Spinal cord (tissue), 10 donors: ENCODE measurements at places on chromosomes 2 and 18. TPM values are rescaled to one million over a fixed set of nuclear protein-coding genes. Genes with fewer than 3 reads are reported as not detected.
A peak's percentile ranks its signal among the peaks of the same experiment; 100 is the strongest.

GCG gene
- not detected for polyA plus RNA-seq

PHOSPHO2 gene
- 9.5 TPM for polyA plus RNA-seq

SETBP1 gene
- polyA plus RNA-seq = 24.7 TPM

GRCh38 chr2:16728351-16729136 lies 62.9 kb upstream of the CYRIA start:
- DNase-seq = no peak

DNA sequence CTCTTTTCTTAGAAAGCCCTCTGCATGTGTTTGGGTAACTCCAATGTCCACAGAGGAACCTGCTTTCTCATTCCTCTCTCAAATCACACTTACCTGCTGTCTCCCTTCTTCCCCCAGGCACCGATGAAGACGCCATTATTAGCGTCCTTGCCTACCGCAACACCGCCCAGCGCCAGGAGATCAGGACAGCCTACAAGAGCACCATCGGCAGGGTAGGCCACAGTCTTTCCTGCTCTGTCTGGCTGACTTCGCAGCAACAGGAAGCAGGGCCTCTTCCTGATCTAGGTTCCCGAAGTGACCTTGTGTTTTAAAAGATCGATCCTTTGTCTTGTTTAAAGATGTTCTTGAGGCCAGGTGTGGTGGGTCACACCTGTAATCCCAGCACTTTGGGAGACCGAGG lies 25.0 kb upstream of the GMCL1 start:
- no peak for DNase-seq

- no peak for DNase-seq
Observed at GRCh38 chr2:119241205-119241532, 17.5 kb downstream of the STEAP3 start.

- no peak for DNase-seq
Observed at GRCh38 chr2:28350196-28350595, 42.5 kb upstream of the FOSL2 start.

- DNase-seq = no peak
Observed at GRCh38 chr18:55100817-55101457, 141.7 kb upstream of the CCDC68 start.

DNA sequence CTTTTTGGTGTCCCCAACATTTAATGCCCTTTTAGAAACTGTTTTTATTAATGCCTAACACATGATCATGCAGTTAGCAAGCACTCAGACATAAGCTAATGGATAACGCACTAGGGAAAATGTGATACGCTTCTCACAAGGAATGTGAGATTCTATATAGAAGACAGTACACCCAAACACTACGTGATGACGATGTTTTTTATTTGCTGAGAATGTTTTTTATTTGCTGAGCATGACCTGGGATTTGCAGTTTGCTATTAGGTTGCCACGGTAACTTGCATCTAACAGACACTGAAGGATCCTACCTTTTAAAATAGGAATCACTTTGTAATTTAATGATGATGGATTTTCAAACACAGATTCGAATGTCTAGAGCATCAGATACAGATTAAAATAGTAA lies 4.9 kb downstream of the SMC6 start:
- no peak for DNase-seq

DNA sequence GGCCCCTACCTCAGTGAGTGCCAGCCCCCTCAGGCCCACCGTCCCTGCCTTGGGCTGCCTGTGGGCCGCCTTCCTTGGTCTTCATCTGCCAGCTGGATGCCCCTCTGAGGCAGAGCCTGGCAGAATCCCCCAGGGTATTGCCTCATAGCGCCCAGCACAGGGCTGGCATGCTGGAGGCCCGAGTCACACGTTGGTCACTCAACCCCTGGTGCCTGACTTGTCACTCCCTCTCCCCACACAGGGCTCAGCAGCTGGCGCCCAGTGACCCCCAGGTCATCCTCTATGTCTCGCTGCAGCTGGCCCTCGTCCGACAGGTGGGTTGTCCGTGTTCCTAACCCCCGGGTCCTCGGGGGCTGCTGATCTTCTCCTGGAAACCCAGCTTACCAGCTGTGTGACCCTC lies 108.4 kb upstream of the MCFD2 start:
- no peak for DNase-seq

GRCh38 chr2:189208254-189208653 lies 28.7 kb upstream of the COL5A2 start:
- DNase-seq = no peak

GRCh38 chr2:119425119-119425405 lies 6.6 kb upstream of the TMEM37 start:
- DNase-seq = no peak

DNA sequence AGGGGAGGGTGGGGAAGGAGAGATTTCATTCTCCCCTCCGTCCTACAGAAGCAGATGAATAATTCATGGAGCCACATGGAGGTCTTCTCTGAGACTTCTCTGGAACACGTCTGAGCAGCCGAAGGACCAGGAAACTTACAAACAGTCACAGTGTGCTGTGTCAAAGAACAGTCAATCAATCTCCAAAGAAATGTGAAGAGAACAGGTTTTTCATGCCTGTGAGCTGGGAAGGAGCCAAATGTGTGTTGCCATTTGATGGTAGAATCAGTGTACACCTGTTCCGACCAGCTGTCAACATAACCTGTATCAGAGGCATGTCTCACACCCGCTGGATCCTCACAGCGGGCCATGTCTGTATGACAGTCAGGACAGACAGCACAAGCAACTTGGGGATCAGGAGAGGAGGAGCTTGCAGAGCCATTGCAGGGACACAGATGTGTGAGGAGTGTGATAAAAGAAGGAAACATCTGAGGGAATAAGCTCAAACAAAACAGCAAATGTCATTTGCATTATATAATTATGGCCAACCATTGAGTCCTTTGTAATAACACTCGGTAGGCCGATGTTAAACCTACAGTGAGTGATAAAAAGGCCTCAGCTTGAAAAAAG lies 298.5 kb downstream of the EN1 start:
- DNase-seq = peak; percentile 80

DNA sequence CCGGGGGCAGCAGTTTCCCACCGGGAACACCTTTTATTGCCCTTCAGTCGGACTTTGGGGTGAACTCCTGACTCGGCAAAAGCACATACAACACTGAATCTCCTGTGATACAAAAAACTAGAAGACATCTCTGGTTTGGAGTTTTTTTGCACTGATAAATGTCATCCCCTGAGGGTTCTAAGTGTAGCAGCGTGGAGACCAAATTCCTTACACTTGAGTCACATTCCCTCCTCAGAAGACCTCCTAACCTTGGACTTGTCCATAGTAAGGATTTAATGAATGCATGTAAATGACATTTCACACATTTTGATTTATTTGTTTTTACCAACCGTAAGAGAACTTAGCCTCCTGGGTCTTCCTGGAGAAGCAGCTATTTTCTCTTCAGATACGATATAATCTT lies 54.0 kb upstream of the GPR45 start:
- DNase-seq = no peak

- no peak for DNase-seq
Observed at GRCh38 chr2:200845194-200845593, 19.3 kb downstream of the CLK1 start.

DNA sequence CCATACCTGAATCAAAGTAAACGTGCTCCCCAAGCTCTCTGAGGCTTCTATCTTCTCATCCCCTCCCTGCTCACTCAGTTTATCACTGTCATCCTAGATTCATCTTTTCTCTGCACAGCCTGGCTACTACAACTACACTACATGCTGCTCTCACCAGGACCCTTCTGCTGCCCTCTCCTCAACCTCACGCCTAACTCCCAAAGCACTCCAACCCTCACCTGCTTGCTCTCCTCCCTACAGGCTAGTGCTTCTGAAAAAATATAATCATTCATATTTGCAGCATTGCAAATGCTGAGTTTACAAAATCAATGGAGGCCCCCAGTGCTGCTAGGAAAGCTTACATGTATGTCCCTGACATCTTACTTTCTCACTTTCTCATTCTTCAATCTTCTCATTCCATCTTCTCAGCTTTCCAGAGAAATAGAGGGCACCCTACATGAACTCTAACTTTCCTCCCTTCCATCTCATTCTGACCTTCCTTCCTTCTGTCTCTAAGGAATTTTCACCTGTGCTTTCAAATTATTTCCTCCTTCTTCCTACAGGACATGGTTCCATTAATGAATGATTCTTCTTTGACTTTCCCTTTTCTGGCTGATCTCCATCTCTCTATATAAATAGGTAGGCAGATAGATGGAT lies 36.3 kb downstream of the EVA1A start:
- no peak for DNase-seq
